Left renal cortex interstitium (tissue), 4 donors: ENCODE measurements at places on chromosomes 12 and 14. TPM values are rescaled to one million over a fixed set of nuclear protein-coding genes. Genes with fewer than 3 reads are reported as not detected.

GRCh38 chr12:27602516-27602915 is 78.5 kb downstream of the PPFIBP1 start:
- DNase-seq: no peak

- DNase-seq: no peak
Measured at GRCh38 chr14:50667684-50667995, 466 bp downstream of the SAV1 start.

DNA sequence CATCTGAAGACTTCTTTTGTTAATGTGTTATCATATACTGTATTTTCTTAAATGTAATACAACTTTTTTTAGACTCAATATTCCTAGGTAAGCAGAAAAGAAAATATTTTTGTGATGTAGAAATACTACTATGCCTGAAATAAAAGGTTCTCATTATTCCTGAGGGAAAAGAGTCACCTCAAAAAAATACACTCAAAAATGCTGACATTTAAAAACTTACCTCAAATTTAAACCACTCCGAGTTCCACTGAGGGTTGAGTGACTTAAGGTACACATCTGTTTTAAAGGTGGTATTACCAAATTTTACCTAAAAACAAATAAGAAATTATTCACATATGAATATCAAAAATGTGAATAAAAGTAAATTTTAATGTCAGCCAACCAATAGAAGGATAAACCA is 9.3 kb downstream of the C2CD5 start:
- no peak for DNase-seq

DNA sequence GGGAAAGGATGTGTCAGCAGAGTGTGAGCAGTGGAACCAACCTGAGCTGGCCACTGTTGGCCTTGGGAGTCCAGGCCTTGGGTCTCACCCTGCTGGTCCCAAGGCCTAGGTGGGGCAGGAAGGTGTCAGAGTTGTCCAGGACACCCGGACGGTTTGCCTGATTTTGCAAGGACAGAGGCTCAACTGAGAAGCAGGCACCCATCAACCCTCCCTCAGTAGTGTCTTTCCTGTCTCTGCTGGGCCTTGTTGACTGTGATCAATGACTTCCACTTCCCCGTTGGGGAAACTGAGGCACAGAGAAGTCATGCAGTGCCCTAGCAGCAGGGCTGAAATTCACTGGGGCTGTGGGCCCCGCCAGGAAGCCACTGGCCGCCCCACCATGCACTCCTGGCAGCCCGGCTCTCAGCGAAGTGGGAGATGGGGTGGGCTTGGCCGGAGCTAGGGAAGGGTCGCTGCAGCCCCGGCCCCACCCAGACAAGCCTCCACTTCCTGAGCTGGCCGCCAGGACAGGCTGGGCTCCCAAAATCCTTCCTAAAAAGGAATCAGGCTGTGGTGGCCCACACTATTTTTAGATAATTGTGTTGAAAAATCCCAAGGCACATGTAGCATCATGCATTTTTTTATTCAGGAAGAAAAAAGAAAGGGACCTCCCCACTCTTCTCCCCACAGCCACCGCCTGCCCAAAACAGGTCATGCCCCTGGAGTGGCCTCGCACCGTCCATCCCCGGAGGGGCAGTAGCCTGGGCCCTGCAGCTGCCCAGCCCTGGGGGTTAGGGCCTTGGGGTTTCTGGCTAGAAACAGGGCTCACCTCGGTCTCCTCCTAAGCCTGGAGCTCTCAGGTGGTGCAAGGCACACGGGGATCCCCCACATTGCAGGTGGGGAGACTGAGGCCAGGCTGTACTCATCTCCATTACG is 127.4 kb downstream of the CALM1 start:
- DNase-seq: no peak

- DNase-seq: no peak
Measured at GRCh38 chr12:13008741-13009380, 8.8 kb upstream of the HEBP1 start.

- no peak for DNase-seq
Measured at GRCh38 chr12:111643427-111643826, 42.3 kb downstream of the BRAP start.

GRCh38 chr12:19131025-19131444 is 1.5 kb downstream of the PLEKHA5 start:
- DNase-seq: peak; percentile 43

DNA sequence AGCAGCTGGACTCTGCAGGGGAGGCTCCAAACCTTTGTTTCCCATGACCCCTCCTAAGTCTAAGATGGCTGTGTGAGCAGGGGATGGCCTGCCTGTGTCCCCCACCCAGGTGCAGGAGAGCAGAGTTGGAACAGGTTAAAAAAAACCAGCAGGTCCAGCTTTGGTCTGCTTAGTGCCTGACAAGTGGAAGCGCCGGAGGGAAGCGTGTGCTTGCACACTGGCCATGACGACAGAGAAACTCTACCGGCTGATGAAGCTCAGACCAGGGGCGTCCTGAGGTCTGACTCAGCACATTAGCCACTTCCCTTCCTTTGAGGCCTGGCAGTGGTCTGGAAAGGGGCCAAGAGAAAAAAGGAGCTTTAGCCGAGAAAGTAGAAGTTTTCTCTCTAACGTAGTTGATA is 280.1 kb downstream of the VRK1 start:
- no peak for DNase-seq

DNA sequence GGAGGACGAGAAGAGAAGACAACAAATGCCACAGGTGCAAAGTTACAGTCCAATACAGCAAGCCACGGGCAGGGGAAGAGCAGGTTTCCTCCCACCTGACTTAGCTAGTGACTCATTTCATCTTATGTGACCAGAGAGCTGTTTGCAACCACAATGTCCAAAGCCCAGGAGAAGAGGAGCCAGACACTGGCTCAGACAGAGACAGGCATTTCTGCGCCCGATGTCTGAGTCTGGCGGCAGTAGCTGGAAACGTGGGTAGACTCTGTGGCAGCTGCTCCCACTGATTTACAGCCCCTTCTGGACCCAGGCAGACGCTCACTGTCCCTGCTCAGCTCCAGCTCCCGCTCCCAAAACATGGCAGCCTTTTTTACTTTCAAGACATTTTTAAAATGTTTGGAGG is 60.0 kb downstream of the CHGA start:
- DNase-seq: no peak

DNA sequence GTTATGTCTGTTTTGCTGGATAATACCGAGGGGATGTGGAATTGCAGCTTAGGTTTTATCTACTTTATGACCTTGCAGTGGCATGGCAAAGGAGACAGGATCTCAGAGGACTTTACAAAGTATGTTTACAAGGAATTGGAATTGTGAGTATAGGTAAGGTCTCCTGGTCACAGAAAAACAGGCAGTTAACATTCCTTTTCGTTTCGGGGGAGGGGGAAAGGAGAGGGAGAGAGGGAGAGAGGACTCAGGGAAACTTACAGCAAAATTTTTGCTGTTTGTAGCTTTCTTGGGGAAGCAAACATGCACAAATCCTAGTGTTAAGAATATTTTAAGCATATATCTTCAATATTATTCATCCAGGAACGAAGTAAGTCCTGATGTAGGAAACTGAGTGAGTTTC is 590.5 kb upstream of the LRFN5 start:
- DNase-seq: no peak

DNA sequence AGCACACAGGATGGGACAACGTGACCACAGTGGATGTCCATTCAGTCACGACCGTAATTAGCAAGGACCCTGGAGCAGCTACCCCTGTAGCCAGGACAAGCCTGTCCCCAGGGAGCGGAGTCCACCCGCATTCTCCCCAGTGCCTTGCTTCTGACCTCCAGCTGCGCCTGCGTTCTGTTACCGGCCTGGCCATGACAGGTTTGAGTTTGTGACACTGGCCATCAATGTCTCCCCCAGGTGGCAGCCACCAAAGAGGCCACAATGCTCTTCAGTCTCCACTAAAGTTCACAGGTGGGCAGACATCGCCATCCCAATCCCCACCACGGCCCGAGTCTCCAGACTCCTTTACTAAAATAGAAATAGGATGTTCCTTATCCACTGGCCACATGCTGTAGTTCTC is 96.7 kb downstream of the TMEM132D start:
- DNase-seq: no peak

DNA sequence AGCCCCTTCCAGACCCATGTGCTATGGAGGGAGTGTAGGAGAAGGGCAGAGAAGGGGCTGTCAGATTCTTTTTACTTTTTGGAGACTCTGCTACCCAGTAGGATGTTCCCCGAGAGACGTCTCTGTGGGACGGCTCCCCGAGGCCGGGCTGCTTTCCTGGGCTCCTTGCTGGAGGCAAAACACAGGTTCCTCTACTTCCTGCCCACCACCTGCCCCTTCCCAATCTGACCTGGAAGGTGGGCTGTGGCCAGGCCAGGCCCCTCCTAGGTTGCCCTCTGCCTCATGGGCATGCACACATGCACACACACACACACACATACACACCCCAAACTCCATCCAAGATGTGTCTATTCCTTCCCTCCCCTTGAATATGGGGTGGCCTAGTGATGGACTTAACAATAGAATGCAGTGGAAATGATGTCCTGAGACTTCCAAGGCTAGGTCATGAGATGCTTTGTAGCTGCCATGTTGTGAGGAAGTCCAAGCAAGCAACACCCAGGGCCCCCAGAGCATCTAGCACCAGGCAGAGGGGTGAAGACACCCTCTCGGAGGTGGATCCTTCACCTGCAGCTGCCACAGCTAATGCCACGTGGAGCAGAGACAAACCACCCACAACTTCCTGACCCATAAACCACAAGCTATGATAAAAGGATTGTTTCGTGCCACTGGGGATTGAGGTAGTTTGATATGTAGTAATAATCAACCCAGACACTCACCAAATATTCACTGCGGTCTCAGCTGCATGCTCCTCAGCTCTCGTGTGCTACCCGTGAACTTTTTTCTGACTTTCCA is 1.6 kb upstream of the ASB2 start:
- no peak for DNase-seq

GRCh38 chr14:102505000-102505619 is 4.5 kb downstream of the ANKRD9 start:
- DNase-seq: no peak

DNA sequence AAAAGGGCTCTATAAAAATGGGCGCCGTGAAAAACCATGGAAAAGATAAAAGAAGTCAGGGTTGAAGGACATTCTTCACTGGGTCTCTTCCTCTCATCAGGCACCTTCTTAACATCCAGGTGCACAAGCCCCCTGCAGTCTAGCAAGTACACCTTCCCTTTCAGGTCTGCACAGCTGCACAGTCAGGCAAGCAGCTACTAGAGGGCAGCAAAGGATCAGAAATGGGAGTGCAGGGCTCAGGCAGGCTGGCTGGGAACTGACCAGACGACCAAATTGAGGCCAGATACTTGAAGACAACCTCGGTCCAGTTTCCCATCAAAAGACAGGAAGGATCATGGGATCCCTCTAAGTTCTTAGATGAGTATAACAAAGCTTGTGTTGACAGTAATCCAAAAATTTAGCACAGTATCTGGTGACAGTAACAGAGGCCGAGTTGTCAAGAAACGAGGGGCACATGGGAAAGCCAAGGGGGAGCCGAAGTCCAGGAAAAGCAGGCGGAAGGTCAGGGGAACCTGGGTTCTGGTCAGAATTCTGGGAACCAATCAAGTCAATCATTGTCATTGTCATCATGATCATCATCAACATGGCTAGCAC is 10.1 kb upstream of the GRIP1 start:
- DNase-seq: no peak

GRCh38 chr14:103879570-103880347 is 32.4 kb upstream of the PPP1R13B start:
- DNase-seq: peak; percentile 42

- DNase-seq: peak; percentile 59
Measured at GRCh38 chr14:68780358-68781160, 12.3 kb downstream of the ZFP36L1 start.

DNA sequence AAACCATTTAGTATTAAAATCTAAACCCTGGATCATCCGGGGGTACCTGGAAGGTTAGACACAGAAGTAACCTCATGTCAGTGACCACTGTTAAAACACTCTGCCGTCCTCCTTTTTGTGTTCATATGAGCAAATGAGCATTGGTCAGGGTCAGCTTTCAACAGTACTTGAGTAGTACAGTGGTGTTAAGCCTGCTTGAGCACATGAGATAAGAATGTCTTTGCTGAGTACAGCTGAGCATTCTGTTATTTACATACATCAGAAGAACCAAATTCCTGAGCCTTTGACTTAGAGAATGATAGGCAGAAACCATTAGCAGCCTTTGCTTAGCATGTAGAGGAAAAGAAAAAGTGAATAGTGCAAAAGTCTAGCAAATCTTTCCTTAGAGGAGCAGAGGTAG is 38.6 kb upstream of the LRTM2 start:
- DNase-seq: no peak

DNA sequence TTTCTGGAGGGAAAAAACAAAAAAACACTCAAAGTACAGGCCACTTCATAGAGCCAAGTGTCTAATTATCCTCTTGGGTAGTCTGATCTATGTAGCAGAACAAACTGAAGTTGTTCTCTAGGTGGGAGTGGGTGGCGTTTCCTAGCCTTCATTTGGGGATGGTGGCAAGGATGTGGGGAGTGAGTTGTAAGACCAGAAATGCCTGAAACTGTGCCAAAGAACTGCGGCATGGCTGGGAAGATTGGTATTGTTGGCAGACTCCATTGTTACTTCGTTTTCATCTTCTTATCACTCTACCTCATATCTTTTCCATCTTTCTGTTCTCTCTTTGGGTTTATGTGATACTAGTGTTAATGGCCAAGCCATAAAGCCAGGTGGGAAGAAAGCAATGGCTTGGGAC is 177.3 kb upstream of the DDHD1 start:
- DNase-seq: no peak

- no peak for DNase-seq
Measured at GRCh38 chr14:91280129-91280528, 35.6 kb upstream of the GPR68 start.

GRCh38 chr12:18502422-18502968 is 235.3 kb downstream of the PLCZ1 start:
- no peak for DNase-seq

DNA sequence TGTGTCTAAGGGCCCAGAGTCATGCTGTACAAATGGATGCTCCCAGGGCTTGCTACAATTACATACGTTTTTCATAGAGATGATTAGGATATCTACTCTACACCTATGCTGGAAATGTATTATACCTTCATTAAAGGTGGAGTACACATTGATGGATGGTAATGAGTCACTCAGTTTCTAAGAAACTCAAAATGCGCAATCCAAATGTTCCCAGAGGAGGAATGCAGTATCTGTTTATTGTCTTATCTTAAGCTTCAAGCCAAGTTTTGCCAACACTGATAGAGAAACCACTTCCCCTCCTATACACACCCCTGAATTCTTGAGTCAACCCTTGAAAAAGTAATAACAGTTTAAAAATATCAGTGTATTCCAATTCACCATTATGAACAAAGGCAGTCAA is 266.6 kb upstream of the FAR2 start:
- no peak for DNase-seq

PPP1R1A gene
- 56.0 TPM for polyA plus RNA-seq

GPR162 gene
- 37.7 TPM for polyA plus RNA-seq

TRIM9 gene
- 2.0 TPM for polyA plus RNA-seq

ANAPC5 gene
- polyA plus RNA-seq: 146 TPM

TSPAN11 gene
- polyA plus RNA-seq: 6.0 TPM

RFLNA gene
- 7.0 TPM for polyA plus RNA-seq

C12orf42 gene
- polyA plus RNA-seq: 0.09 TPM

SLC17A8 gene
- 0.41 TPM for polyA plus RNA-seq

DCN gene
- 791 TPM for polyA plus RNA-seq

HOXC13 gene
- polyA plus RNA-seq: not detected

NFE2 gene
- polyA plus RNA-seq: 2.2 TPM

KLHL33 gene
- polyA plus RNA-seq: 0.46 TPM

MGAT4C gene
- polyA plus RNA-seq: 1.5 TPM
